Coronary artery (tissue), 2 donors: ENCODE measurements at places on chromosomes 5 and 9.

- no peak for DNase-seq
Measured at GRCh38 chr5:179558932-179559283, 8.6 kb downstream of the RUFY1 start.

- DNase-seq: no peak
Measured at GRCh38 chr9:121987314-121987713, 105.8 kb downstream of the TTLL11 start.

DNA sequence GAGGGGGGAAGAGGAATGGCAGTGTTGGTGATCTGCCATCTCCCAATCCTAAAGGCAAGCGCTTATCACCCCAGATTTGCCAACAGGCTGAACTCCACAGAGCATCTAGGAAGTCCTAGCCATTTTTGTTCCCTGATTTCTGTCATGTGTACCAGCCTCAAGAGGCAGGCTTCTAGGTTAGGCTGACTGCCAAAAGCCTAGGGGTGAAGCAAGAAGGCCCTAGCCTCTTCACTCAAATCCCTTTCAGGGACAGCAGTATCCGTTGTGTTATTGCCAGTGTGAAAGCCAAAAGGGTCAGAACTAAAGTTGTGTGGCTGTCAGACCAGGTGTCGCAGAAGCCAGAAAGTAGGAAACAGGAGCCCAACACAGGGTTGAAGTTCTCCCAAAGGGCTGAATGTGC lies 14.7 kb downstream of the IGIP start:
- DNase-seq: no peak

DNA sequence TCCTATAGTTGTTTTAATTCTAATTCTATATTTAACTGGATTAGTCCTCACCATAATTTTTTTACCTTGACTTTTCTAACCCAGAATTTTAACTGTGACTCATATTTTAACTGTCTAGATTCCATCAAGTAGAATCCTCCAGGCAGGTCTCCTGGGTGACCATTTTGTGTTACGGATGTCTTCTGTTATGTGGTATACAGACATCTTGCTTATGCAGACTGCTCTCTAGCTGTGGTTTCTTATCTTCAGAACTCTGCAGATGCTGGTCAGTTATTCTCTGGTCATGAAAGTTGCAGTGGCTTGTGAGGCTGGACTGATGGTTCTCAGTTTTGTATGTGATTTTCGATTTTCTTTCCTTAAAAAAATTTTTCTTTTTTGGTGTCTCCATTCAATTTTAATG lies 139.4 kb downstream of the ATG10 start:
- DNase-seq: no peak

DNA sequence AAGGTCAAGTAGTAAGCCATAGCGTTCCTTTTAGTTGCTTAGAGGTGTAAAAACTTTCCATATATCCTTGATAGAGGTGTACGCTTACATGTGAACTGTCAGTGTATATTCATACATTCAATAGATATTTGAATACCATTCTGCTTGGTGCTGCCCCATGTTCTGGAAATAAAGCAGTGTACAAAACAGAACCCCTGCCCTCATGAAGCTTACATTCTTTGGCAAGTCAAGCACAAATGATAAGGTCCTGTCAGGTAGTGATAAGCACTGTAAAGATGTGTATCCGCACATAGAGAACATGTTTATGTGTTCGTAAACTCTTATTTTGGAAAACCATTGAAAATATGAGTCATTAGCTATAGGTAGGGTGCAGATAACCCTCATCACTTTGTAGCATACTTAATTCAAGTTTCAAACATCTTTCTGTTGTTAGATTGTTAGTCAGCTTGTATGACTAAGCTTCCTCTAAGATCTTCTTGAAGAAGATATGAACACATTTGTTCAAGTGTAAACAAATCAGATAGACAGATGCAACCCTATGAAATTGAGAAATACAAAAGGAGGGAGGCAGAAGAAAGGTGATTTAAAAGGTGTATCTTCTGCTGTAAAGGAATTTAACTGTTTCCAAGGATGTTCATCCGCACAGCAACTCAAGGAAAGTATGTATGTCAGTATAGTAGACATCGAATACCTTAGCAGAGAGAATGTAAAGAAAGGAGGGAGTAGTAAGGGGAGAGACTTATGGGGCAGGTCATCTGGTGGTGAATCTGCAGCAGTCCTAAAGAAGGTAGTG lies 1.6 kb downstream of the GTF3C4 start:
- DNase-seq: no peak

- no peak for DNase-seq
Measured at GRCh38 chr5:79107020-79107796, 4.4 kb upstream of the BHMT start.
